ENCODE measurements at places on chromosomes 2 and 18.

- no peak for DNase-seq
These were observed 219.3 kb upstream of the OSR1 start for GRCh38 chr2:19577723-19578122.

GRCh38 chr2:48369971-48370370 lies 160.0 kb upstream of the STON1 start:
- DNase-seq, result no peak

GRCh38 chr2:218332920-218333645 lies 23.6 kb upstream of the CATIP start:
- DNase-seq, result no peak

DNA sequence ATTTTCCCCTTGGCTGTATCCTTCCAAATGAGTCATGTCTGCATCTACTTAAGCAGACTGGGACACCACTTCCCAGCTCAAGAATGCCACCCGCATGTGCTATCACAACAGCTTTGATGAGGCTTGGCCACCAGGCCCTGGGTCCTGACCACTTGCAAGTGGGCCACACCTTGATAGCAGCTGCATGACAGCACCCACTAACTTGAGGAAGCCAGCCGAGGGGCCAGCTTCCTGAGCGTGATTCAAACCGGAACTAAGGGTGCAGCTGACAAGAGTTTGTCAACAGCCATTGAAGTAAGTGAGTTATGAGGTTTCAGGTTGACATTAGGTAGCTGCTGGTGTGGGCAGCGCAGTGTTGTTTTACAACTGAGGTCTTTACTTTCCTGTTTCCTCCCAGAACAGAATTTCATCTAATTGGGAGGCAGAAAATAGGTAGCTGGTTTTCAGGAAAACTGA lies 54.4 kb downstream of the EPHA4 start:
- DNase-seq, result no peak

GRCh38 chr2:50318147-50318546 lies 713.8 kb downstream of the NRXN1 start:
- no peak for DNase-seq

GRCh38 chr2:131039908-131040660 lies 53.2 kb downstream of the FAM168B start:
- DNase-seq, result no peak

GRCh38 chr2:70261501-70261900 lies 3.6 kb downstream of the PCYOX1 start:
- no peak for DNase-seq

DNA sequence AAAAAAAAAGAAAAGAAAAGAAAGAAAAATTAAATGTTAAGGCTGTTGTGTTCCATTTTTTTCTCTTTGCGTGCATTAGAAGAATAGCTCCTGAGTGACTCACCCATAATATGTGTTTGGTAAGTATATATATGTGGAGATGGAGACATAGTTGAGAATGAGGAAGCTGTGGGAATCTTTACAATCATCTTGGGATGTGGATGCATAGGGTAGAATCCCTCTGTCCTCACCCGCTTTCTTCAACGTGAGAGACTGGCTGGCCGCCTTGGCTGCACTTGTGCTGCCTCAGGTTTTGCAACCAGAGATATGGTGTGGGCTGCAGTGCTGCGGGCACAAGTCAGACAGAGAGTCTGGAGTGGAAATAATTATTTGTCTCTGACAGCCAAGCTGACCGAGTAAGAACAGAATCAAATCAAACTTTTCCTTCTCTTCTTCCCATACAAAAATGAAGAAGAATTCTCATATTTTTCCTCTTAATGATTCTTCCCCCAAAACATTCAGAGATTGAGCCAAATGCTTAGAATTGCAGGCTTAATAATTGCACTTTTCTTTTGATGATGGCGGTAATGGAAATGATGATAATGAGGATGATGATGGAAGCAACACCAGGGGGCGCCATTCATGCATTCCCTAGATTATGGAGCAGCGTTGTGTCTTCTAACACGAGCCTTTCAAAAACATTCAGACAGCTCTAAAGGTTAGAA lies 48.5 kb downstream of the SERPINB7 start:
- DNase-seq, result no peak

DNA sequence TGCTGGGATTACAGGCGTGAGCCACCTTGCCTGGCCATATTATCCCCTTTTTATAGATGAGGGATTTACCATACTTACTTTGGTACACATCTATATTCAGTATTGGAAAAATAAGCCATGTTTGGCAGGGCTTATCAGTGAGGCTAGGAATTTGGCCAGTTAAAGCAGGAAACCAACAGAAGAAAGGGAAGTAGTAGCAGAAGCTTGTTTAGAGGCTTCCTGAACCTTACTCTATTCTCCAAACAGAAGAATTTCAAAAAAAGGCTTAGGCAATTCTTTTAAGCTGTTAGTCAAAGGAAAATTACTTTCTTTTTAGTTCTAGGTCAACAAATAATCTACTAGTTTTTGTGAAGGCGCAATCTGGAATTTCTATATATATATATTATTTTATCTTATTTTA lies 3.2 kb upstream of the GLS start:
- no peak for DNase-seq

- DNase-seq, result no peak
These were observed 16.5 kb upstream of the KLHL23 start for GRCh38 chr2:169716938-169717690.

GRCh38 chr18:13191031-13191430 lies 27.5 kb upstream of the LDLRAD4 start:
- DNase-seq, result no peak

DNA sequence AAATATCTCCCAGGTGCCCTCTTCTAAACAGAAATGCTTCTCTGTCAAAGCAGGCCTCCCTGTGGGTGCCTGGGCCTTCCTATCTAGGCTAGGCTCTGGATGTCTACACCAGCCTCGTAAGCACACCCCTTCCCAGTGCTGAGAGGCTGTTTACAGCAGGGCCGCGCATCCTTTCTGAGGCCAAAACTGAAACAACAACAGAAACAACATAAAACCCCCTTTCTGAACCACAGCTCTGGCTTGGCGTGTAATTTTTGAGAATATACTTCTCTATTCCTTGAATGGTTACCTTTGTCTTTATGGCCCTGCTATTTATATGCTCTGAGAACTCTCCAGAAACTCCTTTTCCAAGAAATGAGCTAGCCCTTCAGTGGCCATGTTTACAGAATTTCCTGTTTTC lies 118.4 kb downstream of the BCL2L11 start:
- no peak for DNase-seq

DNA sequence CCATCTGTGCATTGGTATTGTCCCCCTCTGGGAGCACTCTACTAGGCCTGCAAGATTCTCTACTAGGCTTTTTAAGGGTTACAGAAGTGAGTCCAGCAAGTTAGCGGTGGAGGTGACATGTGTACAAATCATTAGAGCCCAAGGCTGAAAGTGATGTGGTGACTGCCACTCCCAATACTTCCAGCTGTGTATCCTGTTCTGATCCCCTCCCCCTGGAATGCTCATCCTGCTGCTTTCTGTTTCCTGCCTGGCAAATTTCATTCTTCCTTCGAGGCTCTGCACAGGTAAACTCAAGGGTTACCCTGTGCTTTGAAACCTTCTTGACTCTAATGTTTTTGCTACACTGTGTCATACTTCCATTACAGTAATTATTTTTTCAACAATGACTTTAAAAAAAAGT lies 258.5 kb upstream of the REV1 start:
- DNase-seq, result no peak

DNA sequence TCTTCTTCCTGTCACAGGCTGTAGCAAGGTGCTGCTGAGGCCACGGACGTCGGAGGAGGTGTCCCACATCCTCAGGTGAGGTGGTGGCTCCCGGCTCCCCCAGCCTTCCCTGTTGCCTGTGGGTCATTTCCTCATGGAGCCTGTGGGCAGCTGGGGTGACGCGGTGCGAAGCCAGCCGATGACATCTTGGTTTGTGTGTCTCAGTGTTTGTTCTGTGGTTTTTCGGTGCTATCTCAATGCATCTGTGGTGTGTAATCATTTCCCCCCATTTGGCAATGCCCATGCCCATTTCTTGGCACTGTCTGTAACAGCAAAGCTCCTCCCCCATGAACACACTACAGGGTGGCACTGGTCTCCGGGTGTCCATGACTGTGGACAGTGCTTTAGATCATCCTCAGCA lies 6.6 kb downstream of the D2HGDH start:
- no peak for DNase-seq

DNA sequence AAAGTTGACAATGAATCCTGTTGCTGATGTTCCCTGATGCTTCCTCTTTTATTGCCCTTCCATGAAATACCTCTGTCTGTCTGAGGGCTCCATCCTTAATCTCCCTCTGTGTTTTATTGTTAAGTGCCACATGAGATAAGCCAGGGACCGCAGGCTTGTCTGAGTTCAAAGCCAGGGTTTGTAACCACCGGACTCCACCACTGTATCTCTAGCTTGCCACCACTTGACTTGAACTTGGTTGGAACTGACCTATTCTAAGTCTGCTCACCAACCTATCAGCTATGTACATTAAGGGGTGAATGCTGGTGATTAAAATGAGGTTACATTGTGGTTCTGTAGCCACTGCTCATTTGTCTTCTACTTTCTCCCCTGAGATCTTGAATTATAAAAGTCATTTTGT lies 328.5 kb upstream of the ZEB2 start:
- no peak for DNase-seq

DNA sequence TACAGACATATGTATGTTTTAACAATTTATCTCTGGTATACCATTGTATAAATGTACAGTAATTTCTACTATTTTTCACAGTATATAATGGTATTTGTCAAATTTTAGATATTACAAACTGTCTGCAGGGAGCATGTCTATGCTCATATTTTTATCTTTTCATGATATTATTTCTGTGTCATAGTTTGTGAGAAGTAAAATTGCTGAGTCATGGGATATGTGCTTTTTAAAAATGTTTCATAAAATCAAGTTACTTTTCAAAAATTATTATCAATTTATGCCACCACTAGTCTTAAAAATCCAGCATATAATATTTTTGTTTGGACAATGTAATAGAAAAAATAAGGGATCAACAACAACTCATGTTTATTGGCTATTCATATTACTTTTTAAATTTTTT lies 9.1 kb upstream of the ZNF804A start:
- no peak for DNase-seq

GRCh38 chr2:99700482-99701398 lies 210.9 kb upstream of the REV1 start:
- DNase-seq, result no peak

DNA sequence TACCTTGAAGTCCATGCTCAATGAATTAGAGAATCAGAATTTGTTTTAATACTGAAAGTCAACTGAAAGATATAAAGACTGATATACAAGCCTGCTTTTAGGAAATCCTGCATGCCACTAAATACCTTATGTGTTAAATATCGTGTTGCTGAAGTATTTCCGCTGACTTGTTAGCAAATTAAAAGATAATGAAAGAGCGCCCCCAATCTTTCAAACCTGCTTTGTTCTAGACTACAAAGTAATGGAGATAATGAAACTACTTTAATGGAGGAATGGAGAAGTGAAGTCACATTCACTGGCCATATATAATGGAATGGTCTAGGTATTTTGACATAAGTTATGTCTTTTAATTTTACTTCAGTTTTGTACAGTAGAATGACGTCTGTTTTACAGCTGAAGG lies 95.7 kb downstream of the ASXL3 start:
- DNase-seq, result no peak

GRCh38 chr18:27699137-27699536 lies 477.8 kb downstream of the CDH2 start:
- DNase-seq, result no peak

DNA sequence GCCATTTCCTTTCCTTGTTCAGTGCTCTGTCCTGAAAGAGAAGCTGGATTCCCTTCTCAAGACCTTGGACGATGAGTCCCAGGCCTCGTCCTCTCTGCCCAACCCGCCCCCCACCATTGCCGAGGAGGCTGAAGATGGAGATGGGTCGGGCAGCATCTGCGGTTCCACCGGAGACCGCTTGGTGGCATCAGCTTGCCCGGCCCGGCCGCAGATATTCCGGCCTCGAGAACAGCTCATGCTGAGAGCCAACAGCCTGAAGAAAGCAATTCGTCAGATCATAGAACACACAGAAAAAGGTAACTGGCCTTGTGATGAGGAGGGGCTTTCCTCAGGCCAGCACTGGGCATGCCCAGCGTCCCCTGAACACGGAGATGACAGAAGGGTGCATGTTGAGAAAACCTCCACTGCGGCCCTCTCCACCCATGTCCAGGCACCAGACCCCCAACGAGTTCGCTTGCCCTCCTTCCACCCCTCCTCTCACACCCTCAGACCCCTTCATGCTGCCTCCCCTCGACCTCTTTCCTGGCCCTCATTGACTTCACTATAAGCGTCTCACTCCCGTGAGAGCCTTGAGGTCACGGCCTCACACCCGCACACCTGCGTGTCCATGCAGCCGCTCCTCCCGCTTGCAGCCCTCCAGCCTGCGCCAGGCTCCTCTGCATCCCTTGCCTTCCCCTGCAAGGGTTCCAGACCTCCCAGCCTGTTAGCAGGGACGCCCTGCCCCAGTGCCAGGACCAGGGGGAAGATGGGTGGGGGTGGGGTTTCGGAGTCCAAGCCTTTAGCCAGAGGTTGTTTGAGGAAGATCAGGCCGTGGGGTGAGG lies 95.0 kb downstream of the DGKD start:
- no peak for DNase-seq

GRCh38 chr2:129117434-129117833 lies 798.8 kb upstream of the HS6ST1 start:
- DNase-seq, result no peak

- no peak for DNase-seq
These were observed 54.1 kb upstream of the THOC1 start for GRCh38 chr18:321865-322467.

DNA sequence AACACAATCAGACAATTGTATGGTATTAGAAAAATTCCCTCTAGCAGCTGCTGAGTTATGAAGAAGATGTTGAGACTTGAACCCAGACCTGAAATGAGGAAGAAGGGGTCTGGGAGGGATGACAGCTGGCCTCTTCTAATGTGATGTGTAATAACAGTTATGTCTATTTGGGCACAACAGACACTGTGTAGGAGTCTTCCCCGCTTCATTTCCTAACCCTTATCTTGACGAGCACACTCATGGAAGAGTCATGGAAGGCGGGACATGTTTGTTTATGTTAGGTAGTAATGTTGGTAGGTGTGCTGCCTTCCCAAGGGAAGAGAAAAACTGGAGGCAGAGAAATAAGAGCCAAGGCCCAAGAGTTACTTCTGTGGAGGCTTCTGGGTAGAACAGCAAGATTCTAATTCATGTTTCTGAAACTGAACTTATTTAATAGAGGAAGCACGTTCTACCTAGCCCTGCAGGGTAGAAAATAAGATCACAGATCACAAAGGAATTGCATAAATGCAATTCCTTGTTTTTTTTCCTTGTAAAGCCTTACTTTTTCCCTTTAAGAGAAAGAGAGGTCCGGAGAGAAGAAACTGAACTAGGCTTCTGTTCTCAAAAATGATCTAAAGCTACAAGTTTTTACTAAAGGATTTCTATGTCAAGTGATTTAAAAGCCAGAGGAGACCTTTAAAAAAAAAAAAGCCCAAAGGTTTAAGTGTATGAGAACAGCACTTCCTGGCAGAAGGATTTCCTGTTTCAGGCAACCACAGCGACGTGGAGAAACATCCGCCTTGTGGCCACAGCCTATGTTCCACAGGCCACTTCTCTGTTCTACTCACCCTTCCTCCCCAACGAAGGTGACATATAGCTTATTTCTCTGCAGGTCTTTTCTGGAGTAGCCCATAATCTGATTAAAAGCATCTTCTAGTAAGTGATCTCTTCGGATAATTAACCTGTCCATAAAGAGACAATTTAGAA lies 68.5 kb upstream of the STK17B start:
- DNase-seq, result peak; percentile 67

GRCh38 chr2:162072181-162072702 lies 1.8 kb downstream of the DPP4 start:
- no peak for DNase-seq

GRCh38 chr18:79336556-79337142 lies 59.1 kb upstream of the NFATC1 start:
- DNase-seq, result no peak

- no peak for DNase-seq
These were observed 1.8 kb downstream of the UPP2 start for GRCh38 chr2:158103411-158104012.
